GM12892 (cell line): ENCODE measurements at places on chromosomes 5 and 9.
A peak's percentile ranks its signal among the peaks of the same experiment; 100 is the strongest.

GRCh38 chr5:21672911-21673310 lies 1180.2 kb downstream of the CDH12 start:
- no peak for DNase-seq

DNA sequence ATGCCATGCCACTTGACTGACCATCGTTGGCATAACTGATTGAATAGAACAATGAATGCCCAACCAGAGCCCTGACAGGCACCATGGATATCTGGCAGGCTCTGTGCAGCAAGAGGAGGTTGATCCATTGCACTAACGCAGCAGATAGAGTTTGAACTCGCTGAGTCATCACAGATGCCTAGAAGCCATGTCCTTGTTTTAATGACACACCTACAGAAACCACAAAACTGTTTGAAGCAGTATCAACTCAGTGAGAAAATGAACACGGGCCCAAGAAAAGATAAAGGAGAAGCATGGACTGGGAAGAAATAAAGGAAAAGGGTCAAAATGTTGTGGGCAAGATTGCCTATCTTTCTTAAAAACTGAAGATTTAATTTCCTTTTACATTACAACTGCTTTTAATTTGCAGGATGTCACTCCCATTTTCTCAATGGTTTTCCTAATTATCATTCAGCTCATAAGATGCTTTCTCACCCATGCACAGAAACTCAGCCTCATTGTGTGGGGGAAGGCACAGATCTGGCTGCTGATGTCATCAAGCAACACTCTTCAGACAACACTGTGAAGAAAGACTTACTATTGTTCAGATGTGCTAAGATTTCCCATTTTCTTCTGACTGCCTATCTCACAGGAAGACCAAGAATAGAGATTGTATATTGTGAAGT lies 129.0 kb downstream of the PIK3R1 start:
- DNase-seq: no peak

DNA sequence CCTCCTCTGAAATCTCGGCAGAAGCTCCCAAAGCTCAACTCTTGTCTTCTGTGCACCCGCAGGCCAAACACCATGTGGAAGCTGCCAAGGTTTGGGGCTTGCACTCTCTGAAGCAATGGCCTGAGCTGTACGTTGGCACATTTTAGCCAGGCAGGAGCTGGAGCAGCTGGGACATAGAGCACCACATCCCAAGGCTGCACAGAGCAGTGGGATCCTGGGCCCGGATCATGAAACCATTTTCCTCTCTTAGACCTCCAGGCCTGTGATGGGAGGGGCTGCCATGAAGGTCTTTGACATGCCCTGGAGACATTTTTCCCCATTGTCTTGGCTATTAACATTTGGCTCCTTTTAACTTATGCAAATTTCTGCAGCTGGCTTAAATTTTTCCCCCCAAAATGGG lies 567.1 kb upstream of the ZNF608 start:
- DNase-seq: no peak

DNA sequence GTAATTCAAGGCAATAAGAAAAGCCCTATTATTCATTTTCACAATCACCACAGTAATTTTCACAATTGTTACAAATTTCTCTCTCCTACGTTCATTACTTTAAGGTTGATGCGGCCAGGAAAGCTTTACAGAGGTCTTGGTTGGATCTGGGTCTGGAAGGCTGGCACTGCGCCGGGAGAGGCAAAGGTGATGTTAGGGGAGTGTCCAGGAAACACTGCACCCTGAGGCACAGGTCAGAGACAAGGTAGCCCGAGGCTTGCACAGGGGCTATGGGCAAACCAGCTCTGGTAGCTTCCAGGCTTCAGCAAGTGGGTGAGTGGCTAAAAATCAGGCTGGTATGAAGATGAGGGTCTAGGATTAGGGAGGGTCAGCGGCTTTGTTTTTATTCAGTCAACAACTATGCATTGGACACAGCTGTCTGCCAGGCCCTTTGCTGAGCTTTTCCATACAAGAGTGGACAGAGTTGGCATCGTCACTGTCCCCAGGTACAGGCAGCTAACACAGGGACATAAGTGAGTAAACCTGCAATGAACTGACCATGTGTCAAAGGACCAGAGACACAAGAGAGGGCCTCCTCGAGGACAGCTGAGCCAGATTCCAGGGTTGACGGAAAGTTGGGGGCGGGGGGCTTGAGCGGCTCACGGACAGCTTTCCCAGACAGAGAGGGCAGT lies 12.4 kb upstream of the TENT4A start:
- no peak for DNase-seq

DNA sequence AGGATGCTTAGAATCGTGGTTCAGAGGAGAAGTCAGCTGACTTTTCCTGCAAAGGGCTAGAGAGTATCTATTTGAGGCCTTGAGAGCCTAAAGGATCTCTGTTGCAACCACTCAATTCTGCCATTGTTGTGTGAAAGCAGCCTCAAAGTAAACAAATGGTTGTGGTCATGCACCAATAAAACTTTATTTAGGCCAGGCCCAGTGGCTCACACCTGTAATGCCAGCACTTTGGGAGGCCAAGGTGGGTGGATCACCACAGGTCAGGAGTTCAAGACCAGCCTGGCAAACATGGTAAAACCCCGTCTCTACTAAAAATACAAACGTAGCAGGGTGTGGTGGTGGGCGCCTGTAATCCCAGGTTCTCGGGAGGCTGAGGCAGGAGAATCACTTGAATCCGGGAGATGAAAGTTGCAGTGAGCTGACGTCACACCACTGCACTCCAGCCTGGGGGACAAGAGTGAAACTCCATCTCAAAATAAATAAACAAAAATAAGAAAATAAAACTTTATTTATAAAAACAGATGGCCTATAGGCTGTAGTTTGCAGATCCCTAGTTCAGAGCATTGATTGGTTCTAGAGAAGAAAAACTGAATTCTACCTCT lies 135.9 kb upstream of the KLF4 start:
- DNase-seq: no peak

DNA sequence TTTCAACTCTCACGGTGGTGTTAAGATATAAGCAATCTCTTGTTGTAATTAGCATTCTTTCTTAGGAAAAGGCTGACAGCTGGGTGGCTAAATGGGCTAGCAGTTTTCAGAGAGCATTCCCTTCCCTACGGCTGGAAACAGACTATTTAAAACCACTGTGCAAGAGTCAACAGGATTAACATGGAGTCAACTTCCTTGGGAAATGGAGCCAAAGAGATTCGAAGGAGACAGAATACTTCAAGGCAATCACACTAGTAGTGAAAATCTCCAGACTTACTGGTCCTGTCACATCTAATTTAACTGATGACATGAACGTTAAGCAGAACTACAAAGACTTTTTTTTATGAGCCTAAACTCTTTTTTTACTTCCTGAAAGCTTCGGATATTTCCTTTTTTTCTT lies 453.3 kb upstream of the ITGA1 start:
- no peak for DNase-seq

DNA sequence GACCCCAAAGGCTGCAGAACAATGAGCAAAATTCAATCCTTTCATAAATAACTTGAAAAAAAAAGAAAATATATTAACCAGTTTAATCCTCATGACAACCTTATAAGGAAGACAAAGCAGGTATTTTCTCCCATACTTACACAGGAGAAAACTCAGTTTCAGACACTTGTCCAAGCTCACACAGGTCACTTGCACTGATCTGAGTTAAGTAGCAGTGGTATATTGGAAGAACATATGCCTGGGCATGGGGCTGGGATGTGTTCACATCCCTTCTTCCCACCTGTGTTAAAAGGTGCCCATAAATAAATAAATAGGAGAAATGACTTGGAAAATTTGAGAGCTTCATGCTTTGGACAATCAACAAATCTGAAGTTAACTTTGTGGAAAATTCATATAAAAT lies 63.5 kb upstream of the SELENOP start:
- DNase-seq: no peak

DNA sequence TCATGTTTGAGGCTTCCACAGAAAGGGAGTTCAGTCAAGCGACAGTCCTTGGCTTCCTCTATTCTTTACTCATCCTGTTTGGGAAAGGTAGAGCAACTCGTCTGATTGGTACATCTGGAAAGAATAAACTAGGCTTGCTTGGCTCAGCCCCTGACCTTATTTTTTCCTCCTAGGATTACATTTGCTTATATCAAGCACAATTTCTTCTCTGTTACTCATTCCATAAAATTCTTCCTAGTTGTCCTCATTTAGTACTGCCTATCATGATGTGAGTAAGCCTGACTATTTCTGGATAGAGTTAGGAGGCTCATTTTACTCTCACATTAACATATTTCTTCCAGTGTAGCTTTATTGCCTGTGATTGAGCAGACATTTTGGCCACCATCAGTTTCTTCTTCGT lies 10.9 kb upstream of the CARNMT1 start:
- DNase-seq: no peak

- no peak for DNase-seq
Observed at GRCh38 chr5:102324714-102325113, 28.6 kb upstream of the SLCO4C1 start.

DNA sequence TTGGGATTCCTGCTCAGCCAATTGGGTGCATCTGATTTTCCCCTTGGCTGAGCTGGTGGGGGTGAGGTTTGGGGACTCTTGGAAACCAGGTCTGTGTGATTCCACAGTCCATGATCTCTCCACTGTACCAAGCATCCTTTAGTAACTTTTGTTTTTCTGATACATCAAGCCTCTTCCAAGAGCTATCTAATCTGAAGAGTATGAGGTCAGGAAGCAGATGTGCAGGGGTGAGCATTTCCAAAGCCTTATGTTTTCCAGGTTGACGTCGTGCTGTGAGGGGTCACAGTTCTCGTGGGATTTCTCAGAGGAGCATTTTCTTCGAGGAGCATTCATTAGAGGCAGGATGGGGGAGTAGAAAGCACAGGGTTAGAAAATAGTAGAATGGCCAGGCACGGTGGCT lies 95.3 kb downstream of the KLF4 start:
- DNase-seq: no peak

DNA sequence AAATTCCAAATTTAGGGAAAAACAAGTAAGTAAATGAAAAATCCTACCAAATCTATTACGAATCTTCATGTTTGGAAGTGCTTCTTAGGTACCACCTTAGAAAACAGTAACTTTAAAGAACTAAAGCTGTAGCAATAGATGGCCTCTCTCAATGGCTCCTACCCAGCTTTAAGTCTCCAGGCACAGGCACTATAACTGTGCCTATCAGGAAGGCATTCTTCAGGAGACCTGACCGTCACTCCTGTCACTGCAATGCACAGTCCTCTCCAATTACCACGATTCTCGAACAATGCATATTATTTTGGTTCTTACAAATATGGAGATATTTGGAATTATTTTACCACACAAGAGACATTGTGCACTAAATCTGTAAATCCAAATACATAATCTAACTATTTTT lies 12.9 kb downstream of the NFIB start:
- no peak for DNase-seq

DNA sequence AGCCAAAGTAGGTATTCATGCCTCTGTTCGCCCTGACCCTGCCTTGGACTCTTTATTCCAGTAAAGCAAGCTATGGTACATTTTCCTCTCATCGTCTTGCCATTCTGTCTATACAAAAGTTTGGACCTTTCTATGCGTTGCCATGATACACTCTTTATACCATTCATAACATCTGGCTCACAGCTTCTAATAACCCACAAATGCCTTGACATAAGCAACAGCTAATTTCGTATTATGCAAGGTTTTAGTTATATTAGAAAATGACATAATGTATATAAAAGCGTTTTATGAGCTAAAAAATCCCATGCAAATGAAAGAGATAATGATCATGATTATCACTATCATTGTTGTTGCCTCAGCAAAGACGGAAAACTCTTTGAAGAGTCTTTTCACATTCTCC lies 265.7 kb downstream of the TMEM167A start:
- no peak for DNase-seq

- no peak for DNase-seq
Observed at GRCh38 chr5:23466401-23466912, 41.0 kb upstream of the PRDM9 start.

DNA sequence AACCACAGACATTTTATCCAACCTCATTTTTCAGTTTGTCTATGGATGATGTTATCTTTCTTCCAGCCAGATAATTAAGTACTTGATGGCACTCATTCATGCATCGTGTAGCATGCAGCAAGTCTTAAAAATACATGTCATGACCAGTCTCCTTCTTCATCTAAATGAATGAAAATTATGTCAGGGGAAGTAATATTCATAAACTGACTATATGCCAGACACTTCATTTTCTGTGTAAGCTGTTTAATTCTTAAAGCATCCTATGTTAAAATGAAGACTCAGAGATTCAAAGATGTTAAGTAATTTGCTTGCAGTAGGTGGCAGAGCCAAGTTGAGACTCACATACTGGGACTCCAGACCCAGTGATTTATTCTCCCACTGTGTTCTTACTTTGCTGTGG lies 181.7 kb upstream of the CD180 start:
- DNase-seq: no peak

DNA sequence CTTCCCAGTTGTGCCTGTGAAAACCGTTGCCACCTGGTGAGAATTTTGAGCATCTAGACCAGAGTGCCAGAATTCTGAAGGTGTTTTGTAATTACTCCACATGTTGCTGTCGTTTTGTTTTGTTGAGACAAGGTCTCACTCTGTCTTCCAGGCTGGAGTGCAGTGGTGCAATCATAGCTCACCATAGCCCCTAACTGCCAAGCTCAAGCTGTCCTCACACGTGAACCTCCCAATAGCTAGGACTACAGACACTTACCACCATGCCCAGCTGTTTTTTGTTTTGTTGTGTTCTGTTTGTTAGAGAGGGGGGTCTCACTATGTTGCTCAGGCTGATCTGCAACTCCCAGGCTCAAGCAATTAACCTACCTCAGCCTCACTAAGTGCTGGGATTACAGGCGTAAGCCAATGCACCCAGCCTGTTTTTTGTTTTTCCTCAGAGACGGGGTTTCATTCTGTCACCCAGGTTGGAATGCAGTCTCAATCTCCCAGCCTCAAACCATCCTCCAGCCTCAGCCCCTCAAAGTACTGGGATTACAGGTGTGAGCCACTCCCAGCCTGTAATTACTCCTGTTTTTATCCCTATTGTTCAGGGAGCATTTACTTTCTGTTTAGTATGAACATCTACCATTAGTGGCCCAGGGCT lies 121.1 kb upstream of the DMRT1 start:
- no peak for DNase-seq

- peak; percentile 19 for DNase-seq
Observed at GRCh38 chr9:117412841-117413240, 2.0 kb downstream of the ASTN2 start.

DNA sequence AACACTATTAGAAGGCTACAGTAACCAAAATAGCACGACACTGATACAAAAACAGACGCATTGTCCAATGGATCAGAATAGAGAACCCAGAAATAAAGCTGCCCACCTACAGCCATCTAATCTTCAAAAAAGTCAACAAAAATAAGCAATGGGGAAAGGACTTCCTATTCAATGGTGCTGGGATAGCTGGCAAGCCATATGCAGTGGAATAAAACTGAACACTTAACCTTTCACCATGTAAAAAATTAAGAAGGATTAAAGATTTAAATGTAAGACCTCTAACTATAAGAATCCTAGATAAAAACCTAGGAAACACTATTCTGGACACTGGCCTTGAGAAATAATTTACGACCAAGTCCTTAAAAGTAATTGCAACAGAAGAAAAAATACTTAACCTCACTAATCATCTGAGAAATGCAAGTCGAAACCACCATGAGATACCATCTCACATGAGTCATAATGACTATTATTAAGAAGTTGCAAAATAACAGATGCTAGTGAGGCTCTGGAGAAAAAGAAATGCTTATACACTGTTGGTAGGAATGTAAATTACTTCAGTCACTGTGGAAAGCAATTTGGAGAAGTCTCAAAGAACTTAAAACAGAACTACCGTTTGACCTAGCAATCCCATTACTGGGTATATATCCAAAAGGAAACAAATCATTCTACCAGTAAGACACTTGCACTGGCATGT lies 203.3 kb upstream of the CDH9 start:
- DNase-seq: no peak
